ENCODE measurements at places on chromosomes 3 and 15. TPM values are rescaled to one million over a fixed set of nuclear protein-coding genes. Genes with fewer than 3 reads are reported as not detected.

Gene NAALADL2
- 10.7 TPM for total RNA-seq

Gene MYZAP
- total RNA-seq: 192 TPM

Gene CLDN11
- 5.2 TPM for total RNA-seq

- DNase-seq: no peak
These were observed 48.0 kb upstream of the KLF13 start for GRCh38 chr15:31278544-31279220.

GRCh38 chr3:72890166-72890925 lies 2.5 kb downstream of the GXYLT2 start:
- DNase-seq: no peak

All from esophagus muscularis mucosa (tissue), 4 donors.